ENCODE measurements at places on chromosomes 16 and 17.

- no peak for DNase-seq
Measured at GRCh38 chr17:32926183-32926582, 1.8 kb upstream of the TMEM98 start.

DNA sequence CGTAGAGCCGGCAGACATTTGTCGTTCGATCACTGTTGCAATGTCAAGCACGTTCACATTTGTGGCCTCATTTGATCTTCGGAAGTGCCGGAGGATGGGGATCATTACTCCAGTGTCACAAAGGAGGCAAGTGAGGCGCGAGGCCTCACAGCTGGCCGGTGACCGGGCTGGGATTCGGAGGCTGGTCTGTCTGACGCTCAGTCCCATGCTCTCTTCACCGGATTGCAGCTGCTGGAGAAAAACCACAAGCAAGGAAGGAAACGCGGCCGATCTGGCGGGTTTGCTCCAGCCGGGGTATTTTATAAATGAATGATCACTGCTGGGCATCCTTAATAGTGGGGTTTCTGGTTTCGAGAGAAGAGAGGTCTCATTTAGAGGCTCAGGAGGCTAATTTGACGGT, 127.8 kb downstream of the OR1D5 start:
- no peak for DNase-seq

- no peak for DNase-seq
Measured at GRCh38 chr16:3152991-3153368, 18.2 kb downstream of the ZNF213 start.

GRCh38 chr17:1979182-1979985, 45.8 kb downstream of the RTN4RL1 start:
- no peak for DNase-seq

DNA sequence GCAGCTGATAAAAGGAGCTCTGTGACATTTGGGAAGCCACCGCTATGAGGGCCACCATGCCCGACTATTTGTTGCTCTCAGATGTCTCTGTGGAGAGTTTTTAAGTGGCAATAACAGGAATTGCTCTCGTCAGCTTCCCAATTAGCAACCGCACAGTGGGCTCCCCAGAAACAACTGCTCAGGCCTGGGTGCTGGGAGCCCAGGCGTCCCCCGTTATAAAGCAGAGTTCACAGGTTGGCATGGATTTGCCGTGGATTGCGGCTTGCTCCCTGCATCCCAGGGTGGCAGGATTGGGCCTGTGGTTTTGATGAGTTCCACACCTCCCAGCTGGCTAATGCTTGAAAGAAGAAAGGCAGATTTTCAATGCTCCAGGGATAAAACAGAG, 289.9 kb downstream of the CPPED1 start:
- DNase-seq: no peak

- DNase-seq: no peak
Measured at GRCh38 chr16:58201163-58201562, 3.3 kb upstream of the CSNK2A2 start.

- DNase-seq: no peak
Measured at GRCh38 chr17:59355030-59355701, 23.7 kb downstream of the YPEL2 start.

DNA sequence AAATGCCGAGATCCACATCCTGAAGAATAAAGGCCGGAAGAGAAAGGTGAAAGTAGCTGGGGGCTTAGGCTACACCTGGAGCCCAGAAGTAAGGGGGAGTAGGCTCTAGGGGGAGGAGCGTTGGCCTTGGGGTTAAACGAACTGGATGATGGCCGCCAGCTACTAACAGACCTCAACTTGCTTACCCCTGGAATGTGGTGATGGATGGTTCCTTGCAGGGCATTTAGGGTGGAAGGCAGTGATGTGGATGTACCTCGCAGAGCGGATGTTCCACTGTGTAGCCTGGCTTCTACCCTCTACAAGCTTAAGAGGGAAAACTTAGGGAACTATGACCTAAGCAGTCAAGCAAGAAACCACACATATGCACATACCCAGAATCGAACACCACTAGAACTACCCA, 2.3 kb upstream of the MAZ start:
- DNase-seq: no peak

DNA sequence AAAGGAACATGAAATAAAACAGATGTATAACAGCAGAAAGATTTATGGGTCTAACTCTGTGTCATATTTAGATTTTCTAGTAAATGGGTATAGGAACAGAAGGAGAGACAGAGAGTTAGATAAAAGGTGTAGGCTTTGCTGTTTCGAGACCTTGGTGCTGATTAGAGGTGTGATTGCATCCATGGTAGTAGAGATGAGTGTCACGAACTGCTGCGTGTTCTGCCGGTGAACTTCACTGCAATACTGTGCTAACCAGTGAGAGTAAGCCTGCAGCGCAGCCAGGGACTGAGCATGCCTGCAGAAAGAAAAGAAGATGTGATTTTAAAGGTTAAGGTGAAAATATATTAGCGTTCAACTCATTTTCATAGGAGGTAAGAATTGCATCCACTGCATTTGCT, 53.7 kb upstream of the GSG1L start:
- no peak for DNase-seq

DNA sequence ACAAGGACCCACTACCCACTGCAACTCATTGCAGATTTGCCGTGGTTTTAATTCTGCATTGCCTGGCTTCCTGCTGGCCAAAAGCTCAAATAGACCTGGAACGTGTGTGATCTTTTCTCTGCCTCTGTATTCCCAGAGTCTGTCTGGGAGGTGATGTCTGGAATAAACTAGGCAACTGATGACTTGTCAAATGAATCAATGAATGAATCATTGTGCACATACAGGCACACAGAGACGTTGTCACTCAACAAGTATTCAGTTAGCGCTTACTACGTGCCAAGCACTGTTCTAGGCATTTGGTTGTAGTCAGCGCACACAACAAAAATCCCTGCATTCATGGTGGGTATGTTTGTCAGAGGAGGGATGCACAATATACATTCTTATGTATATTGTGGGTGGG, 8.9 kb downstream of the TMEM132E start:
- DNase-seq: no peak

GRCh38 chr17:73888862-73889261, 244.6 kb upstream of the SDK2 start:
- no peak for DNase-seq

- DNase-seq: no peak
Measured at GRCh38 chr17:50468304-50469207, at the start of gene CHAD. CHAD (minus strand) TSS chr17:50468880; CDS start chr17:50468813, 67 bp downstream.

GRCh38 chr17:32015245-32016013, 8.2 kb downstream of the LRRC37B start:
- no peak for DNase-seq

GRCh38 chr17:5478992-5479391, 7.0 kb downstream of the DERL2 start:
- DNase-seq: no peak

DNA sequence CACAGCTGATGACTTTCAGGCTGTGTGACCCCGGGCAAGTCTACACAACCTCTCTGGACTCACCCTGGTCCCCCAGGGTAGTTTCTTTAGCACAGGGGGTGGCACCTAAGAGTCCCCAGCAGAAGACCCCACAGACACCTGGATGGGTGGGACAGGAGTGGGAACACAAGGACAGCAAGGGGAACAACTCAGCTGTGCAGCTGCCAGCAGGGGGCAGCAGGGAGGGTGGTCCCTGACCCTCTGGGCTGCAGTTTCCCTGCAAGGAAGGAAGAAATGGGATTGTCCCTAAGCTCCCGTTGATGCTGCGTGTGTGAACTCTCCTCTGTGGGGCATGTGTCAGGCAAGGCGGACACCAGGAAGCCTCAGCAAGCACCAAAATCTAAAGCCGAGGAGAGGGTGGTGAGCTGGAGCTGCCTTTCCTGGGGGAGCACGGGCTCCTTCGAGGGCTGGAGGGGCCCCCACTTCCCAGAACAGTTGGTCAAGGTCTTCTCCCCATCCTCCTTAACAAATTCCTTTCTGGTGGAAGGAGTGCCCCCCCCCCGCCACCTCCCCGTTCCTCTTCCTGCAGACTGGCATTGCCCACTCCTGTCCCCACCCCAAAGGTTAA, 24.1 kb upstream of the CDH5 start:
- no peak for DNase-seq

DNA sequence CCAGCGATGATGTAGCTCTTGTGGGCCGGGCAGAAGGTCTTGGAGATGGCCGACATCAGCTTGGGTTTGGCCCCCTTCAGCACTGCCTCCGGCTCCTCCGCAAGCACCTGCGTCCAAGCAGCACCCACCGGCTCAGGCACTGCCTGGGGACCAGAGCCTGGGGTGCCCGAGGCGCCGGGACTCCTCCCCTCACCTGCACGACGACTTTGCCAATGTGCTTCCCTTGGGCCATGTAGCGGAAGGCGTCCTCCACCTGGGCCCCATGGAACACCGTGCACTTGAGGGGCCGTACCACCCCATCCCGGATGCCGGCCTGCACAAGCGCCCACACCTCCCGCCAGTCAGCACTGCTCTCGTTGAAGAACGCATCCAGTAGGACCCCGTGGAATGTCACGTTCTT, 15.0 kb downstream of the FASN start:
- DNase-seq: no peak

DNA sequence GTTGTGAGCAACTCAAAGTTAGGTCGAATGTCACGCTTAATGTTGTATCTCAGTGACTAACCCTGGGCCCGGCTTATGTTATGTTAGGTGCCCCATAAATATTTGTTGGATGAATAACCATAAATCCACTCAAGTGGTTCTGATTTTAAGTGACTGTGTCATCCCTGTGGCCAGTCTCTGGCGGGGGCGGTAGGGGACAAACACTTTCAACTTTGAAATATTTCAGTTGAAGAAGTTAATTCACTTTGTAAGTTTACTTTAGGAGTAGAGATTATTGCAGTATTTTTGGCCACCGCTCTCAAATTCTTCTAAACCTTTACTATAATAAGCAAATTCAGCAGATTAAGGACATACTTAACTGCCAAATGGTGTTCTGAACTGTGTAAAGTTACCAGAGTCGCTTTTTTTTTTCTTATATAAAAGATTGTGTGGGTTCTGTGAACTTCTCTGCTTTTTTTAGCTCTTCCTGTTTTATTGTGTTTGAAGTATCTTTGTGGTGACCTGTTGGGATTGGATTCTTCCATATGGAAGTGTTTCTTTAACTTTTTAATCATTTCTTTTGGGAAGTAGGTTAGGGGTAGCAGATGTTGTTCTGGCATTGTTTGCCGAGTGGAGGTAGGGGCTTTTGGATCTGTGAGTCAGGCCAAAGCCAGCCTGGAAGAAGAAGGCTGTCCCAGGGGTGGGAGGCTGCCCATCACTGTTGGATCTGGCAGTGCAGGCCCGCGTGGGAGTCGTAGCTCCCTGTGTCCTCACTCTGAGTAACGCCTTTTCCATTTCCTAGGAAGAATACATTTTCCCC, 61.4 kb upstream of the TBX2 start:
- no peak for DNase-seq

GRCh38 chr17:74466111-74466827, at the start of gene CD300A:
CD300A (plus strand) TSS chr17:74466634; CDS start chr17:74466704, 70 bp downstream.
- no peak for DNase-seq

GRCh38 chr16:10181196-10182162, 749 bp downstream of the GRIN2A start:
- no peak for DNase-seq

GRCh38 chr17:17172990-17173389, 33.1 kb downstream of the PLD6 start:
- DNase-seq: no peak

DNA sequence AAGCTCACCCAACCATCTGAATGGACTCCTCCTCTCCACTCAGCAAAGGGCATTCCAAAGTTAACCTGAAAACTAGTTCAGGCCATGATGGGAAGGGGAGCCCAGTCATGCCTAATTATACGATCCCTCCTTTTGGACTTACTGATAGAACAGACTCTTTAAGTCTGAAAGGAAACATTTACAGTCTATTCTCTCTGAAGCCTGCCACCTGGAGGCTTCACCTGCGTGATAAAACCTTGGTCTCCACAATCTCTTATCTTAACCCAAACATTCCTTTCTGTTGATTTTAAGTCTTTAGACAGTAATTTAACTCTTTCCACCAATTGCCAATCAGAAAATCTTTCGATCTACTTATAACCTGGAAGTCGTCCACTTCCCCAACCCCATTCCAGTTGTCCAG, 9.0 kb upstream of the MPP2 start:
- DNase-seq: no peak

- no peak for DNase-seq
Measured at GRCh38 chr16:79845033-79845733, 244.6 kb upstream of the MAF start.

DNA sequence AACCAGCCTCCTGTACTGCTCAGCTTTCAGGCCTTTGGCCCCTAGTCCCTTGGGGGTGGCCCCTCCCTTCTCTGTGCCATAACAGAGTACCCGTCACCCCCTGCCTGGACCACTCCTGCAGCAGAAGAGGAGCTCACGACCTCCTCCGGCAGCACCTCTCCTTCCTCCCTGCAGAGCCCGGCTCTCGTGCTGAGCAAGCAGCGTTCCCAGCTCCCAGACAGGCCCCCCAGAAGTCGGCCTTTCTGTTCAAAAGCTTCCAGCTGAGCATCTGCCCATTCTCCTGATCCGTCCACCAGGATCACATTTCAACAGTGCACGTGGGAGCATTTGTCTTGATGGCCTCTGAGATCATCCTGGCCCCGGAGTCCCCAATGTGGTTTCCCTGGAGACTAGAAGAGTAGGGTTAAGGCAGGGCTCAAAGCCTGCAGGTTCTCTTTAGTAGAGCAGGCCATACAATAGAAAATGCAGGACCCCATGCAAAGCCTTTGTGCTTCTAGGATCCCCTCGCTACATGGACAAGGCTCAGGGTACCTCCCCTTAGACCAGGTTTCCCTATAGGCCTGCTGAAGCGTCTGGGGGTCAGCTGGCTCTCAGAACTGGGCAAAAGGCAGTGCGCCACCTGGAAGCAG, 35.6 kb downstream of the NLRC3 start:
- no peak for DNase-seq

- no peak for DNase-seq
Measured at GRCh38 chr16:768428-768827, 7.9 kb downstream of the MSLN start.

DNA sequence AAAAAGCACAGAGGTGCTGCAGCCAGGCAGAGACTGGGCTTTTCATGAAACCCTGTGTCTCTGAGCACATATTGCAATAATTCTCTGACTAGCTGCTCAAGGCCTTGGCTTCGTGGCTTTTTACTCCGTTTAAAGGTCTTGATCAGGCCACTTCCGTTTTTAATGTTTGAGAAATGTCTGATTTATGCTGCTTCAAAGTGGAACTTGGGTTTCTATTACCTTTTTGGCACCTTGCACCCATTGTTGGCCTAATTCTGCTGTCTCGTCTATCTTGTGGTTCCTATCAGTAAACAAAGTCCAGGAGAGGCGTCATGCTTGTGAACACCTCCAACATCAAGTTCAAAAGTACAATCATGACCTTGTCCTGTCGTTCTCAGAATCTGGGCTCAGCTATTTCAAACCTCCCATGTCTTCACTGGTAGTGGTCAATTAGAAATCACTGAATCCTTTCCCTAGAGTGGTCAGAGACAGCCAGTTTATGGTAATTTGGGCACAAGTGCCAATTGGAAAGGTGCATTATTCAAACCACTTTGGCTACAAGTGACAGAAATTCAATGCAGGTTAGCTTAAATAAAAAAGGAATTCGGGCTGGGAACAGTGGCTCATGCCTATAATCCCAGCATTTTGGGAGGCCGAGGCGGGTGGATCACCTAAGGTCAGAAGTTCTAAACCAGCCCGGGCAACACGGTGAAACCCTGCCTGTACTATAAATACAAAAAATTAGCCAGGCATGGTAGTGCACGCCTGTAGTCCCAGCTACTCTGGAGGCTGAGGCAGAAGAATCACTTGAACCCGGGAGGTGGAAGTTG, 33.3 kb upstream of the METTL9 start:
- no peak for DNase-seq

- no peak for DNase-seq
Measured at GRCh38 chr17:74235040-74235581, 21.7 kb downstream of the TTYH2 start.

- DNase-seq: no peak
Measured at GRCh38 chr17:83191388-83192160, 112.2 kb downstream of the METRNL start.

Data from thoracic aorta (tissue), 2 donors.